ENCODE measurements at places on chromosomes 2 and 18.

- no peak for DNase-seq
Observed at GRCh38 chr18:66895631-66896030, 291.7 kb upstream of the CDH19 start.

DNA sequence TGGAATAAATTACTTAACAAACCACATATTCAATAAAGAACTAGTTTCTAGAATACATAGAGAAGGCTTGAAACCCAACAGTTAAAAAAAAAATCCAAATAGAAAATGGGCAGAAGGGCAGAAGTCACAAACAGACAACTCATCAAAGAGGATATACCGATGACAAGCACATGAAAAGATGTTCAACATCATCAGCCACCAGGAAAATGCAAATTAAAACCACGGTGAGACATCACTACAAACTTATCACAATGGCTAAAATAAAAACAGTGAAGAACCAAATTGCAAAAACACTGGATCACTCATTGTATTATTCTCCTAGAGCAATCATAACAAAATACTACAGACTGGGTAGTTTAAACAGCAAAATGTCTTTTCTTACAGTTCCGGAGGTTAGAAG is 14.5 kb downstream of the SESTD1 start:
- DNase-seq, result no peak

DNA sequence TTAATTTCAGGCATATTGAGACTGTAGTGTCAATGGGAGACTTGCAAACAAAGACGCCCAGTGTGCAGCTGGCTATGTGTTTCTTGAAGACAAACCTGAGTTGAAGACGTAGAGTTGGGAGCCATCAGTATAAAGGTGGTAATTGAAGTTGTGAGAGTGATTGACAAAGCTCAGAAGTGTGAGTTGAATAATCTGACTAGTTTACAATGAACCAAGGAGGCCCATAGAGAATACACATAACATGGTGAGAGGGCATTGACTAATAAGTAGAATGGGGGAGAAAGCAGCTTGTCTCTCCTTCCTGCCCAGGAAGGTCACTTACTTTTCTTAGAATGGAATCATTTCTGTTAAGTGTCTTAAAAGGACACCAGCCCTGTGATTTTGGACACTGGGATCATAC is 14.1 kb downstream of the SP110 start:
- no peak for DNase-seq

- no peak for DNase-seq
Observed at GRCh38 chr18:40035966-40036365, 1919.1 kb upstream of the PIK3C3 start.

DNA sequence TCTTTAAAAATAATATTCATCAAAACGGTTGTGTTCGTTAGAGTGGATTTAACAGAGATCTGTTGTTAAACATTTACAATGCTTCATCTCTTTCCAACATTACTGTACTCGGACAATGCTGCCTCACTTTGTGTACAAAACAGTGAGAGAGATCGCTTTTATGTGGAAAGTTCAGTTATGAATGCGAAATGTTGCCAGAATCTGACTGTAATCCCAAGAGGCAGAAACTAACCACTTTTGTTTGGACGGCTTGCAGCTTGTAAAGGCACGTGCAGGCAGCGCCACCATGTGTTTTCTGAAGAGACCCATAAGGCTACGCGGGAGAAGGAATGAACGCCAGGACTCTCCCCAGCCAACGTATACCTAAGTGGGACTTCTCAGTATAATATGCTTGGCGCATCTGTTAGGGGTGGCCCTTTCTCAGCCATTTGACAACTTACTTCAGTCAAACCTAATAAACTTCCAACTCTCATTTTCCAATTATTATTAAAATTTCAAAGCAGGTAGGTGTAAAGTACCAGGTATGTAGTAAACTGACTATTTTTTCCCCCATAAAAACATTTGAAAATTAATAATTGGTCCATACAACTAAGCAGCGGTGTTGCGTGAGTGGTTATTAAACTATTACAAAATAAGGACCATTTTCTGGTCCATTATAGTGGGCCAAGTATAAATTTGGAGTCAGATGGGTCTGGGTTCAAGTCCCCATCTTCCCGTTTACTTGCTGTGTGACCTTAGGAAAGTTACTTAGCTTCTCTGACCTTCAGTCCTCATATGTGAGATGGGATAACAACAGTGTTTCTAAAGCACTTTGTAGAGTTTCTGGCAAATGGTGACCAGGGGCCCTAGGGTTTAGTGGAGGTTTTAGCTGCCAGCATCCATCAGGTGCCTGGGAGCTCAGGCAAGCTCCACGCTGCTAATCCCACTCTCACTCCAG is 5.6 kb upstream of the NAPG start:
- peak; percentile 75 for DNase-seq

- DNase-seq, result no peak
Observed at GRCh38 chr2:188966079-188966571, 8.0 kb upstream of the COL3A1 start.

- no peak for DNase-seq
Observed at GRCh38 chr2:213086571-213086970, 64.8 kb downstream of the IKZF2 start.

GRCh38 chr2:673615-674320 is 3.4 kb downstream of the TMEM18 start:
- no peak for DNase-seq

Measured in head of caudate nucleus (tissue), 42 donors.